ENCODE measurements at places on chromosomes 12 and 14. TPM values are rescaled to one million over a fixed set of nuclear protein-coding genes. Genes with fewer than 3 reads are reported as not detected.

The SLC41A2 gene
- total RNA-seq: 7.5 TPM

The RNASE7 gene
- total RNA-seq: not detected

The PRKCH gene
- 240 TPM for total RNA-seq

The FBLN5 gene
- total RNA-seq: 0.90 TPM

The MIPOL1 gene
- 17.5 TPM for total RNA-seq

The LAG3 gene
- under 0.01 TPM for total RNA-seq

The OAS1 gene
- 4.9 TPM for total RNA-seq

The KRT82 gene
- total RNA-seq: not detected

The CLEC7A gene
- total RNA-seq: 0.09 TPM

The BIN2 gene
- not detected for total RNA-seq

The GALNT9 gene
- total RNA-seq: 0.36 TPM

The CD163L1 gene
- 3.8 TPM for total RNA-seq

The LIN7A gene
- total RNA-seq: 0.18 TPM

The CPNE6 gene
- total RNA-seq: not detected

The PTMS gene
- total RNA-seq: 78.6 TPM

The MYBPC1 gene
- not detected for total RNA-seq

The GUCY2C gene
- total RNA-seq: not detected

The IFNG gene
- total RNA-seq: not detected

The CEBPE gene
- not detected for total RNA-seq

The HOXC6 gene
- total RNA-seq: 0.66 TPM

The ACVR1B gene
- total RNA-seq: 12.9 TPM

The CLEC4A gene
- 0.09 TPM for total RNA-seq

The DHH gene
- 7.8 TPM for total RNA-seq

The ERP27 gene
- total RNA-seq: 0.09 TPM

The POLE2 gene
- 6.3 TPM for total RNA-seq

The KRT78 gene
- not detected for total RNA-seq

The INSM2 gene
- total RNA-seq: not detected

The AKAP3 gene
- 0.47 TPM for total RNA-seq

The TTC8 gene
- 9.3 TPM for total RNA-seq

The HPD gene
- total RNA-seq: not detected

The POTEM gene
- not detected for total RNA-seq

The MYF6 gene
- not detected for total RNA-seq

The WNT1 gene
- total RNA-seq: not detected

The LLPH gene
- total RNA-seq: 4.0 TPM

The PRB2 gene
- total RNA-seq: not detected

The OR11H6 gene
- total RNA-seq: not detected

The GCH1 gene
- total RNA-seq: 1.4 TPM

The GRIN2B gene
- total RNA-seq: not detected

The BLTP3B gene
- total RNA-seq: 13.4 TPM

The SAMD15 gene
- total RNA-seq: 0.94 TPM

The TMEM63C gene
- 0.72 TPM for total RNA-seq

The SIX1 gene
- total RNA-seq: 0.27 TPM

The GPRC5D gene
- total RNA-seq: not detected

The RILPL2 gene
- total RNA-seq: 4.6 TPM

The RPAP3 gene
- total RNA-seq: 9.6 TPM

The EIF2S3B gene
- total RNA-seq: 0.99 TPM

The CLEC2B gene
- 36.7 TPM for total RNA-seq

The TRPV4 gene
- 0.75 TPM for total RNA-seq

The IL31 gene
- total RNA-seq: not detected

Measured in endothelial cell of coronary artery (primary cell).